Cortex of kidney (tissue), 1 donor: ENCODE measurements at places on chromosomes 6 and 20.

DNA sequence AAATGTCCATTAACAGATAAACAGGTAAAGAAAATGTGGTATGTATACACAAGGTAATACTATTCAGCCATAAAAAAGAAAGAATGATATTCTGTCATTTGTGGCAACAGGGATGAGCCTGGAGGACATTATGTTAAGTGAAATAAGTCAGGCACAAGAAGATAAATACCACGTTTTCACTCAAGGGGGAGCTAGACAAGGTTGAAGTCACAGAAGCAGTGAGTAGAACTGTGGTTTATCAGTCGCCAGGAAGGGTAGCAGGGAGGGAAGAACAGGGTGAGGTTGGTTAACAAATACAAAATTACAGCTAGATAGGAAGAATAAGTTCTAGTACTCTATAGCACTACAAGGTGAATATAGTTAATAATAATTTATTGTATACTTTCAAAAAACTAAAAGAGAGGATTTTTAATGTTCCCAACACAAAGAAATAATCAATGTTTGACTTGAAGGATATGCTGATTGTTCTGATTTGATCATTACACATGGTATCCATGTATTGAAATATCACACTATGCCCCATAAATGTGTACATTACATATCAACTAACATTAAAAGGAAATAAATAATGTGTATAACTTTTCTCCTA is 21.1 kb downstream of the RTN4IP1 start:
- DNase-seq = no peak

- no peak for DNase-seq
These were observed 655.7 kb downstream of the EPHA7 start for GRCh38 chr6:92763680-92764079.

- no peak for DNase-seq
These were observed 423.3 kb downstream of the QKI start for GRCh38 chr6:163837691-163838431.

DNA sequence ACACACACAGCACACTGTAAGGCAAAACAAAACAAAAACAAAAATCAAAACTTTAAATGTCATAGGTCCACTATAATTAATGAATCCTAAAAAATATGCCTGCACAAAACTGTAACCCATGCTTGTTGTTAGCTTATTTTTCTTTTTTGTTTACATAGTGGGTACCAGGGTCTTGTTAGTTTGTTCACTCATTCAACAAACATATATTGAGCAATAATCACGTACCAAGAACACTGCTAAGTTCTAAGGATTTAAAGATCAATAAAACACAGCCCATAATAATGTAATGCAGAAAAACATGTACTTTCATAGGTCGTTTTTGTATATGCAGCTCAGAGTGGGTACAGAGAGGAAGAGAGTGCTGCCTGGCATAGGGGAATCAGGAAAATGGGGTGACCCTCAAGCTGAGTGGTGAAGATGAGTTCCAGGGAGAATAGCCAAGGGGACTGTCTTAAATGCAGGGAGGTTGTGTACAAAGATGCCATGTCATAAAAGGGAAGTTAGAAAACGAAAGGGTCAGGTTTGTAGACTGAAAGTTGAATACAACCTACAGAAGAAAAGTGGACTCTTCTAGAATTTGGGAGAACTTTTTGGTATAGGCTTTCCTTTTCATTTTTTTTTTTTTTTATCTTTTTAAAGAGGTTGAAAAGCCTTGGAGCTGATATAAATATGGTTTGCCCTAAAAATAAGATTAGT is 113.3 kb upstream of the TBX18 start:
- DNase-seq = no peak

- no peak for DNase-seq
These were observed 109.4 kb upstream of the SNX9 start for GRCh38 chr6:157713451-157714152.

GRCh38 chr20:63434599-63435378 is 37.7 kb downstream of the KCNQ2 start:
- DNase-seq = no peak

GRCh38 chr6:27019651-27020552 is 227.6 kb upstream of the PRSS16 start:
- no peak for DNase-seq

DNA sequence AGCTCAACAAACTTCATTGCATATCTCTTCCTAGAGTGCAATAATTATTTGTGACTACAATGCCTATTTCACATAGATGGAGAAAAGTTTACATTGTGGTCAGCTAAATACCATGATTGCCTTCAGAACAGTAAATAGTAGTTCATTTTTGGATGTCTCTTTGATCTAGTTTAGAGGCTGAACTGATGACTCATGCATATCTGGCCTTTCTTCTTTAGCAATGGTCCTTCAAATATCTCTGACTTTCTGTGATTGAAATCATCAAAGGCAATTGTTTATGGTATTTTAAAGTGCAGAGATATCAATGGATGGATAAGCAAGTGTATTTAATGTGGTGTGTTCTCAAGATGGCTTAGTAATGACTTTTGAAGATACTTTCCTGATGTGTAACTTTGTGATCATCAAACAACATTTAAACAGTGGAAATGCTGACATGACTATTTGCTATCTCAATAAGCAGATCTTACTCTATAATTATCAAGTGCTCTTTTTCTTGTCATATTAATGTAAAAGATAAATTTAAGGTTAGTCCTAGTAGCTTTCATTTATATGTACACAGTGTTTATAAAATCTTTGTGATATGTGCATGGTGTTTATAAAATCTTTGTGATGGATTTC is 523.7 kb upstream of the SLC35B3 start:
- no peak for DNase-seq

DNA sequence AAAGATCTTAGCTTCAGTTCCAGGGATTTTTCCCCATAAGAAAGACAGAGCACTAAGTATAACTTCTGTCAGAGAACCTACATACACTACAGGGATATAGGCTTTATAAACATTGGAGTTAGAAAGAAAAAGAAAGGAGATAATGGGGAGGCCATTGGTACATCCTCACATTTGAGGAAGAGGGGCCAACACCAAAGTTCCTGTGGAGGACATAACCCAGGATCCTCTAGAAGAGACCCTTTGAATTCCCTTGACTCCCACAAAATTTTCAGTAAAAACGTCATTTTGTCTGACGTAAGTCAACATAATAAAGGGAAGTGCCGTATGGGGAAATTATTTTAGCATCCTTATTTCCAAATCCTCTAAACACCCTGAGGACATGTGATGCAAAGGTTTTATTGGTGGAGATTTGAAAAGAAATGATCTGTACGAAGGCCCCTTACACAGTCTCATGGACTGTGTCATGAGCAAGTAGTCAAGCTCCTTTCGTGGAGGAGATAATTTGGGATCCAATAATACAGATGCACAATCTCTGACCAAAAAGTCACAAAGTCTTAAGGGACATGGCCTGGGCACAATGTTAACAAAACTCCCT is 33.2 kb downstream of the HLA-DRA start:
- DNase-seq = no peak

- DNase-seq = no peak
These were observed 234.1 kb upstream of the BMP2 start for GRCh38 chr20:6533351-6533750.

- no peak for DNase-seq
These were observed 934 bp downstream of the KCNK5 start for GRCh38 chr6:39228111-39228971.

DNA sequence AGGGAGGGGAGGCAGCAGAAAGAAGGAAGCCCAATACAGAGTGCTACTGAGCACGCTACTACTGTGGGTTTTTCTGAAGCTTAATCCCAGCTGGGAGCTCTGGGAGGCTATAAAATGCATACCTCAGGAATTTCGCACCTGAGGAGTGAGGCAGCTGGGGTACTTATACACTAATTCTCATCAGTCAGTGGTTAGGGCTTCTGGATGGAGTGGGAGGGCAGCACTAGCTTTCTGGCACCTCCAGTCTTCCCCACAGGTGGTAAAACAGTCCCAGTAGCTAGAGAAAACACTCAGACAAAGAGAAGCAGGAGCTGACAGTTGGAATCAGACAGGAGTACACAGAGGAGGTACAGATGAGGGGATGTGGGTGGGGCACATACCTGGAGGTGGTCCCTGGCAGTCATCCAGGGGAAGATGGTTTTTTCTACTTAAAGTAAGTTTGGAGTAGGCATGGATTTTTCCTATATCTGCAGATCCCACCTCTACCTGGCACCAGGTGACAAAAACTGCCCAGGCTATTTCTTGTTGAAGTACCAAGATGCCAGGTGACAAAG is 37.8 kb downstream of the CPXM1 start:
- no peak for DNase-seq

DNA sequence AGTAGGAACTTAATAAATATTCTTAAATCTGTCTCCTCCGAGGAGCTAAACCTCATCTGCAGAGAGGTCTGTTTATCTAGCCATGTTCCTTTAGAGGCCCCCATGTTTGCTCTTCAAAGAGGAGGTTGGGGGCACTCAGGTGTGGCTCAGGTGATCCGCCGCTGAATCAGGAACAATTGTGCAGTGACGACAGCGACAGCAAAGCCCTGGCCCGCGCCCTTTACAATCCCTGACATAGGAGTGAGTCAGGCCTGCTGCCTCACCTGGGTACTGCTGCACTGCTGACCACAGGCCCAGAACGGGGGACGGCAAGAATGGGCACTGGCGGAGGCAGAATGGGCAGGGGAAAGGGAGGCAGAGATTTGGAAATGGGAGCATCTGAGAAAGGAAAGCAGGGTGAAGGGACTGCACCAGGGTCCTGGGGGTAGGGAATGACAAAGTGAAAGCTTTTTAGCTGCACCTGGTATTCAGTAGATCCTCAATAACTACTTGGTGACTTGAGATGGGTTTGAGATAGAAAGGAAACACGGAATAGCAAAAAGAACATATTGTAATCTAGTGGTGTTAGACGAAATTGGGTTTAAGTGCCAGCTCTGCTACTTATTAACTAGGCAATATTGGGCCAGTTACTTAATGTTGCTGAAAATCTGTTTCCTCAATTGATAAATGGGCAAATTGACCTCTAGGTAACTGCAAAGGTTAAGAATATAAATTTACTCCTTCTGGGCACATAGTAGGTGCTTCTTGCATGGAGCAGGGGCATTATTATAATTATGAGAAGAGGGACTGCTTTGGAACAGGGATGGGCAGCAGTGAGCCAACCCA is 5.4 kb upstream of the IER3 start:
- DNase-seq = no peak

GRCh38 chr6:146258206-146258605 is 229.3 kb downstream of the GRM1 start:
- DNase-seq = no peak

- DNase-seq = no peak
These were observed 114.9 kb upstream of the PTPRT start for GRCh38 chr20:43304598-43304997.

- no peak for DNase-seq
These were observed 245.4 kb downstream of the NRN1 start for GRCh38 chr6:5761370-5761769.

- DNase-seq = no peak
These were observed 141.5 kb downstream of the GMDS start for GRCh38 chr6:2103765-2104523.

GRCh38 chr6:3546121-3546520 is 89.3 kb upstream of the SLC22A23 start:
- DNase-seq = no peak

GRCh38 chr6:41546866-41547798 is 951 bp downstream of the FOXP4 start:
- no peak for DNase-seq

- no peak for DNase-seq
These were observed 157.8 kb downstream of the CDKAL1 start for GRCh38 chr6:20692023-20692422.

DNA sequence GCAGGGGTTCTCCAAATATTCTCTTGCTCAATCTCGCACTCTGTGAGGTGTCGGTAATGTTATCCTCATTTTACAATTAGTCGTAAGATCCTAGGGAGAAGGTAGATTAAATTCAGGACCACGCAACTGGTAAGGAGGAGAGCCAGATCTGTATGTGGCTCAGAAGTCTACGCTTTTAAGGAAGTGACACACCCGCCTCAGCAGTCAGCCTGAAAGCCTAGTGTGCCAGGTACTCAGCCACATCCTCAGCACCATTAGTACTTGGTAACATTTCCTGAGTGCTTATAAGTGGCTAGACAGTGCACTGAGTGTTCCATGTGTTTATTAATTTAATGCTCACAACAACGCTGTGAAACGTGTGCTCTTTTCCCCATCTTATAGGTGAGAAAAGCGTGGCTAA is 63.7 kb downstream of the DHX35 start:
- DNase-seq = no peak

DNA sequence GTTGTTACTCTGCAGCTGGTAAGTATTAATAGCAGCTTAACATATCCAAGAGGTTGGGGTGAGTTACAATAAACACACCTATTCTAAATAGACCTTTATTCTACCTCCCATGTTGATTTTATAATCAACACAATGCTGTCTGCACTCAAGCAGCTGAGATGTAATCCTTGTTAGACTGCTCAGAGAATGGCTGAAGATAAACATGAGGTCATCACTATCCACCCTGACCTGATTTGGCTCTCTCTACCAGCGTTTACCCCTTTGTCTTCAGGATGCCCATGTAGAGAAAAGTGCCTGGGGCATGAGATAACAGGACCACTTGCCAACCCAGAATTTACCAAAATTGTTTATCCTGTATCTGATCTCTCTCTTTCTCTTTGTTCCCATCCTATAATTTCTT is 220.7 kb upstream of the DEFB112 start:
- DNase-seq = no peak

GRCh38 chr20:35981969-35982368 is 13.6 kb downstream of the CNBD2 start:
- no peak for DNase-seq

DNA sequence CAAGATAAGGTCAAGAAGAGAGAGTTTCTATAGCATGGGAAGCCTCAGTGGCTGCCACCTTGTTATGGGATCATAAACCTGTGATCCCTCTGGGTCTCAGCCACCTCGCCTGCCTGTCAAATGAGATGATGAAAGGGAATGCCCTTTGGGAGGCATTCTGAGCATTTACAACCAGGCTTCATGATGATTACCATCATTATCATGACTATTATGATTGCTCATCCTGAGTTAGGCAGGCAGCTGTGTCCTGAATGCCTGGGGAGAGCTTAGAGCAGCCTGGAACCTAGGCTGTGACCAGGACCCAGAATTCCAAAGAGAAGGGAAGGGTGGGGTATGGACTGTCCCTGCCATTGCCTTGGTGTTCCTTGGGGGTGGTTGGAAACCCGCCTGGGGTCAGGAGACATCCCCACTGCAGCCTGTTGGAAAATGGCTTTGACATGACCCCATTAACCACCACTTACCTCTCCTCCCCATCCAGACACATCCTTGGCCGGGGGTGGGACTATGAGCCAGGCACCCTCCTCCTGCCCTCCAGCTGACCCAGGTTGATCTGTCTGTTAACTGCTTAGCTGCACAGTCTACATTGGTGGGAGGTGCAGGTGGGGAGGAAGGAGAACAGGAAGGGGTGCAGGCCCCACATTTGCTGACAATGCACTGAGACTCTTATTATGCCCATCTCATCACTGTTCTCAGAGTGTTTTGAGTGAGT is 51.9 kb downstream of the LRFN2 start:
- DNase-seq = no peak
